ENCODE measurements at places on chromosomes 12 and 14. TPM values are rescaled to one million over a fixed set of nuclear protein-coding genes. Genes with fewer than 3 reads are reported as not detected.

MSRB3 gene
- total RNA-seq: 0.24 TPM

DNA sequence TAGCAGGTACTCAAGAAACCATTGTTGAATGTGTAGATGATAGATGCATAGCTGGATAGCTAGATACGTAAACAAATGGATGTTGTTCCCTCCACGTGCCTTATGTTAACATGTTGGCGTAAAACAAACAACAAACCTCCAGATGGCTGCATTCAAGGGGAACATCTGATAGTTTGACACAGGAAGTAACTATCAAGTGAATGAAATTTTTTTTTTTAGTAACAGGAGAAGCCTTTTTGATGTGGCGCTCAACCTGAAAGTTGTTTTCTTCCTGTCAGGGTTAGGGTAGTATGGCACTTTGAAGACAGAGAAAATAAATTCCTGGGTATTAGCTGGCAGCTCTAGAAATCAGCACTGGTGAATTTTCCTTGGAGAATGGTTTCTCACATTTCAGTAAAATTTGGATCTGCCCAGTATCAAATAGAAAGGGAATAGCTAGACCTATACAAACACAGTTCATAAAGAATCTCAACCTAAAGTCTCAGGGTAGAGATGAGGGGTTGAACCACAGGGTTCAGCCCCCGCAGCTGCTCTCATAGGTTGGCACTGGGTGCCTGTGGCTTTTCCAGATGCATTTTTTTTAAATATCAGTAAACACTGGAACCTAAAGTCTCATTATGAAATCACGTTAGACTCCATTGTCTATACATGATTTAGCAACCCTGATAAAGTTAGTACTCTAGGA is 18.8 kb upstream of the RAP1B start:
- peaks cover 10% of the 10 kb centered on the region for H3K36me3 ChIP-seq
- H3K27ac ChIP-seq: peak overlapping the region; percentile 49
- H3K27me3 ChIP-seq: no peaks in the 10 kb centered on the region
- peaks cover 49% of the 10 kb centered on the region for H3K4me1 ChIP-seq

DNA sequence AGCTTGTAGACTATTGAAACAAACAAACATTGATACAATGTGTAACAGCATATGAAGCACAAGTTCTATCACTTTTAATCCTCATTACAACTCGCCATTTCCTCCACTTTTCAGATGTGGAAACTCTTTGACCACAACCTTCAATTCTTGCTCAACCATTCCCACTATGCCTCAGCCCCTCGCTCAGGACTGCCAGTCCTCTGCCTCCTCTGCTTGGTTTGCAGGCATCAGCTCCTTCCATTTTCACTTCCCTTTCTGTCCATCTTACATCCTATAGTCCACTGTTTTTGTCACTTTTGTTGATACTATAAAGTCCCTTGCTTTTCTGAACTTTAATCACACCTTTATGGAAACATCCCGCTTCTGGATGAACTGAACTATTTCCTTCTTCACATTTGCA is 28.2 kb upstream of the CD27 start:
- H3K27ac ChIP-seq: no peak overlapping the region
- H3K4me3 ChIP-seq: no peak overlapping the region
- peaks cover 16% of the 10 kb centered on the region for H3K4me1 ChIP-seq
- H3K27me3 ChIP-seq: no peaks in the 10 kb centered on the region

DNA sequence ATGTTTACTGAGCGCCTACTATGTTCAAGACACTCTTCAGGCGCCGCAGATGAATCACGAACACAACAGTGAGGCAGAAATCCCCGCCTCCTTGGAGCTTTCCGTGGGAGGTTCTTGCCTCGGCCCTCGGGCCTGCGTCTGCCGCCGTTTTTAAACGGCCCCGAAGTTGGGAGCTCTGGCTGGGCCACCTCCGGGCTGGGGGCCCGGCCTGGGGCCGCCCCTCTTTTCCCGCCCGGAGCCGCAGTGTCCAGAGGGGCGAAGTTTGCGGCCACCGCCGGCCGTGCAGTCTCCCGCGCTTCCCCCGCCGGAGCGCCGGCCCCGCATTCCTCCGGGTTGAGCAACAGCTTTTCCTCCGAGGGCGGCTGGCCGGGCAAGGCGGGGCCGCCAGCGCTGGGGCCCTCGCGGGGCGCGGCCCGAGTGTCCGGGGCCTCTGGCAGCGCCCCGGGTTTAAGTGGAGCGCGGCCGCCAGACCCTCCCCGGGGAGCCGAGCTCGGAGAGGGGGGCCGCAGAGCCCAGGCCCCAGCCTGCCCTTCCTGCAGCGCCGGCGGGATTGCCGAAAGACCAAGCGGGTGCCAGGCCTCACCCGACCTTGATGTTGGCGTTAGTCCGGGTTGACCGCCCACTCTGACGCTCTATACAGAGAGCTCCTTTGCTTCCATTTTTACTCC is 18.7 kb upstream of the CTDSP2 start:
- H3K36me3 ChIP-seq: no peaks in the 10 kb centered on the region
- peaks cover 15% of the 10 kb centered on the region for H3K27me3 ChIP-seq
- DNase-seq: peak; percentile 72
- peaks cover 10% of the 10 kb centered on the region for H3K4me1 ChIP-seq

- no peaks in the 10 kb centered on the region for H3K4me1 ChIP-seq
- H3K36me3 ChIP-seq: no peaks in the 10 kb centered on the region
Observed at GRCh38 chr12:95694136-95694535, 96.4 kb downstream of the NTN4 start.

DNA sequence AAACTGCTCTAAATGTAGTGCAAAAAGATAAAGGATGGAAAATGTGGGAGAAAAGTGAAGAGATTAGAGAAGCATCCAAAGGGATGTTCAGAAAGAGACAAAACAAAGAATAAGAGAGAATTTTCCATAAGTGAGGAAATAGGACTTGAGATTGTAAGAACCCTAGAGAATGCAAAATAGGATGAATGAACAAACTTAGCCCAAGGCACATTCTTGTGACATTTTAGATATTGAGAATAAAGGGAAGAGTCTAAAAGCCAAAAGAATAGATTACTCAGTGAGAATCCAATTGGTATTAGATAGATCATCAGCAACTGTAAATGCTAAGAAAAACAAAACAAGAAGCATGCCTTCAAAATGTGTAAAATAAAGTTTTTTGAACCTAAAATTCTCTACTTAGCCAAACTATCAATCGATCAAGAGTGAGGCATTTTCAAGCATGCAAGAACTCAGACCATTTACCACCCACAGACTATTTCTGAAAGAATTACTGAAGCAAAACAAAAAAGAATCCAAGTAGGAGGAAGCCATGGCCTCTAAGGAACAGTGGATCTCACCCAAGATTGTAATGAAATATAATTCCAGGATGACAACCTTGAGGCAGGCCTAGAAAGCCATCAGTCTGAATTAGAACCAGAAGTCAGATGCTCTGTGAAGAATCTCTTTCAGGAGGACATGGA is 33.5 kb downstream of the DYRK2 start:
- H3K4me1 ChIP-seq: peaks cover 10% of the 10 kb centered on the region
- H3K36me3 ChIP-seq: no peaks in the 10 kb centered on the region
- H3K27me3 ChIP-seq: no peaks in the 10 kb centered on the region
- H3K4me3 ChIP-seq: no peak overlapping the region
- DNase-seq: no peak

DNA sequence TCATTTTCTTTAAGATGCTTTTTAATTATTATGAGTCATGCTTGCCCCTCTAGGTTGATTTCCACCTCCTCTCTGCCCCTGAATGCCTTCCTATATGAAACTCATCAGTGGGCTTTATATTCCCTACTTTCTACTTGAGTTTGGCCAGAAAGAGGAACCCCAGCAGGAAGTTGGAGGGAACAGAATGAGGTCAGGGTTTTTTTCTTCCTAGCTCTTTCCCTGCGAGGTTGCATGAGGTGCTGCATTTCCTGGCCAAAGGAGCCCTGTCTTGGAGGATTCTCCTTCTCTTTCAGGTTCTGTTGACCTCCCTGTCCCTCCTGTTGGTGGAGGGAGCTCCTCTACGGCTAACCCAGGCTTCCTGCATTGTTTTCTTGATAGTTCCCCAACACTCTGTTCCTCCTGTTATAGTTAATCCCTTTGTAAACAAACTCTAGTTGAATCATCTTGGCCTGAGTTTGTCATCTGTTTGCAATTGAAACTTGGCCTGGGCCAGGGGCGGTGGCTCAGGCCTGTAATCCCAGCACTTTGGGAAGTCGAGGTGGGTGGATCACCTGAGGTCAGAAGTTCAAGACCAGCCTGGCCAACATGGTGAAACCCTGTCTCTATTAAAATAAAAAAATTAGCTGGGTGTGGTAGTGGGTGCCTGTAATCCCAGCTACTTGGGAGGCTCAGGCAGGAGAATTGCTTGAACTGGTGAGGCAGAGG is 15.3 kb upstream of the SPIC start:
- no peak for DNase-seq
- peaks cover 4% of the 10 kb centered on the region for H3K36me3 ChIP-seq
- H3K4me1 ChIP-seq: peaks cover 11% of the 10 kb centered on the region
- H3K27me3 ChIP-seq: no peaks in the 10 kb centered on the region
- no peak overlapping the region for H3K27ac ChIP-seq
- H3K4me3 ChIP-seq: no peak overlapping the region

DNA sequence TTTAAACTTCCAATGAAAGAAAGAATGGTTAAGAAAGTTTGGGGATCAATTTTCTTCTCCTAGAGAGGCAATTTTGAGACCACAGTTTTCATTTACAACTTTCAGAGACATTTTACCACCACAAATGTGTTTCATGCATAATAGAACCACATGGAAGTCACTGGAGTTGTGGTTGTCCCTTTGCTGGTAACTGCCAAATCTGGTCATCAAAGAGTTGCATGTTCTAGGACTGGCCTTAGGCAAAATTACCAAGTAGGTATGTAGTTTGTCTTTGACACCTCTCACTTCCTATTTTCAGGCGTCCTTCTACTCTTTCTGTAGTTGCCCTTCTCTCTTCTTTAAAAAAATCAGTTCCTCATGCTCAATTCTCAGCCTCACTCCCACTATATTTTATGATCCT is 54.3 kb upstream of the TMX1 start:
- DNase-seq: no peak
- H3K4me3 ChIP-seq: no peak overlapping the region
- no peaks in the 10 kb centered on the region for H3K27me3 ChIP-seq
- no peak overlapping the region for H3K27ac ChIP-seq
- peaks cover 6% of the 10 kb centered on the region for H3K4me1 ChIP-seq

DNA sequence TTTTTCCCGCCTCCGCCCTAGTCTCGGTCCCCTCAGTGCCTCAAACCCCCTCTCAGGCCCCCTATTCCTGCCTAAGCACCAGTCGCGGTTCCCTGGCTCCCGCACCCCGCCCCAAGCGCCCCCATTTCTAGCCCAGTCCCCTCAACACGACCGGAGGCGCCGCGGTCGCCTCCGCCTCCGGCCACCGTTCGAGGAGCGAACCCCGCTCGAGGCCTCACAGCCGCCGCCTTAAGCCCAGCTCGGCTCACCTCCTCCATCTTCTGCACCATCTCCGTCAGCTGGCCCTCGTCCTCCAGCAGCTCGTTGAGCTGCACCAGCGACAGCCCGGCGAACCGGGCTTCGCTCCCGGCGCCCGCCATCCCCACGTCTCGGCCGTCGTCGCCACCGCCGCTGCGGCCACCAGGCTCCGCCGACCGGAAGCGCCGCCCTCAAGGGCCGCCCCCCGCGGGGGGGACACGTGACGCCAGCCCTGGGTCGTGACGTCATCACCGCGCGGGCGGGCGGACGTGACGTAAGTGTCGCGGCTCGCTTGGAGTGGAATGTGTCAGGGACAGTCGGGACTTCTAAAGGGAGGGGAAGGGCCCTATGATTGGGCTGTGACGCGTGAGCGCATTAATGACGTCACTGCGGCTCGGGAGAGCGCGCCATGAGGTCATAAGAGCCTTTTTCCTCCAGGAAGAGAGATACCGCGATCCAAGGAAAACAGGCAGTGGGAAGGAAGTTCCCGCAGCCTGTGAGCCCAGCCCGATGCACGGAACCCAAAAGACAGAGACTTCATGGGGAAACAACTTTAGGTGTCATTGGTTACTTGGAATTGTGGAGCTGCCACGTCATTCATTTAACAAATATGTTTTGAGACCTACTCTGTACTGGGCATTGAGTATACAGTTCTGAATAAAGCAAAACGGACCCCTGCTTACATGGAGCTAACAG is at the start of gene VPS37B:
Gene VPS37B, minus strand, starts transcription at position 421 of the 933 bp plus-strand sequence. Its CDS starts 62 bp downstream, at position 359.
- H3K4me3 ChIP-seq: peak within 1 kb of the TSS; percentile 91
- H3K27me3 ChIP-seq: peaks cover 9% of the 10 kb centered on the region
- H3K36me3 ChIP-seq: peaks cover 5% of the 10 kb centered on the region
- DNase-seq: peak; percentile 95

- no peak overlapping the region for H3K4me3 ChIP-seq
- no peak overlapping the region for H3K27ac ChIP-seq
- H3K4me1 ChIP-seq: peaks cover 7% of the 10 kb centered on the region
- no peak for DNase-seq
- peaks cover 4% of the 10 kb centered on the region for H3K36me3 ChIP-seq
Observed at GRCh38 chr14:104072586-104072985, 12.9 kb upstream of the ASPG start.

GRCh38 chr12:113329022-113329790 is 5.7 kb downstream of the SLC8B1 start:
- H3K27ac ChIP-seq: no peak overlapping the region
- H3K36me3 ChIP-seq: peaks cover 19% of the 10 kb centered on the region
- peaks cover 26% of the 10 kb centered on the region for H3K4me1 ChIP-seq
- H3K4me3 ChIP-seq: no peak overlapping the region
- H3K27me3 ChIP-seq: no peaks in the 10 kb centered on the region

DNA sequence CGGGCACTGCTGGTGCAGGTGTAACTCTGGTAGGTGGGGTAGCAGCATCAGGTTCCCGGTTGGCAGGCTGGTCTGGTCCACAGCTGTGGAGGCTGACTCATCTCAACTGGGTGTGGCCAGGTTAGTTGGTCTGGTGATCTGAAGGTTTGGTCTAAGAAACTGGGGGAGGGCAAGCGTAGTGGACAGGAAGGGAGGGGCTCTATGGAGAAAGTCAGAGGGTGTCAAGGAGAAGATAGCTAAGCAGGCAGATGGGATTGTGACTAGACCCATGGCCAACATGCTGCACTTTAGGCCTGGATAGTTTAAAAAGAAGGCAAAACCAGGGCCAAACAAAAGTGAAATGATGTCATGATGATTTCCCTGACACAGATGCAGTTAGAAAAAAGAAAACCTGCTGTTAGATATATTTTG is 7.9 kb downstream of the TRIM9 start:
- DNase-seq: no peak
- no peaks in the 10 kb centered on the region for H3K4me1 ChIP-seq
- H3K27ac ChIP-seq: no peak overlapping the region
- H3K36me3 ChIP-seq: no peaks in the 10 kb centered on the region
- no peak overlapping the region for H3K4me3 ChIP-seq

DNA sequence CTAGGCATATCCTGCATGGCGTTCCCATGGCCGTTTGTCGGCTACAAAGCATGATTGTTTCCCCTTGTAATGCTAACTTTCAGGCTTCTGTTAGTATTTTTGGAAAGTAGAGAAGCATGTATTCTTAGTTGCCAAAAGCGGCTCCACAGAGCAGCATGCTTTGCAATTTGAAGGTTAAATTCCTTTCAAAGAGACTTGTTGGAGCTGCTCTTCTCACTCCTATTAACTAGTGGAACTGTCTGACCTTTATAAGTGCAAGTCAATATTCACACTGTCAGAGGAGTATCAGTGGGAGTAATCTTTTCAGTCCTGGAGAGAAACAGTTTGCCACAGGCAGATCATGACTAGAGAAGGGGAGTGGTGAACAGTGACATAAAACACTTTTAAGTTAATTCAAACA is 656.1 kb upstream of the NOVA1 start:
- H3K27me3 ChIP-seq: no peaks in the 10 kb centered on the region
- H3K4me1 ChIP-seq: no peaks in the 10 kb centered on the region
- H3K27ac ChIP-seq: no peak overlapping the region
- no peak for DNase-seq
- H3K36me3 ChIP-seq: no peaks in the 10 kb centered on the region

- H3K36me3 ChIP-seq: peaks cover 2% of the 10 kb centered on the region
- no peak overlapping the region for H3K27ac ChIP-seq
- H3K4me3 ChIP-seq: no peak overlapping the region
- DNase-seq: no peak
- H3K4me1 ChIP-seq: peaks cover 34% of the 10 kb centered on the region
Observed at GRCh38 chr12:123032736-123033391, 52.4 kb downstream of the ARL6IP4 start.

- no peaks in the 10 kb centered on the region for H3K27me3 ChIP-seq
- H3K27ac ChIP-seq: peak overlapping the region; percentile 44
- H3K36me3 ChIP-seq: peaks cover 5% of the 10 kb centered on the region
- H3K4me1 ChIP-seq: peaks cover 50% of the 10 kb centered on the region
Observed at GRCh38 chr12:123973552-123974341, 732 bp downstream of the ZNF664 start.
